ENCODE measurements at places on chromosomes 11 and 22.

DNA sequence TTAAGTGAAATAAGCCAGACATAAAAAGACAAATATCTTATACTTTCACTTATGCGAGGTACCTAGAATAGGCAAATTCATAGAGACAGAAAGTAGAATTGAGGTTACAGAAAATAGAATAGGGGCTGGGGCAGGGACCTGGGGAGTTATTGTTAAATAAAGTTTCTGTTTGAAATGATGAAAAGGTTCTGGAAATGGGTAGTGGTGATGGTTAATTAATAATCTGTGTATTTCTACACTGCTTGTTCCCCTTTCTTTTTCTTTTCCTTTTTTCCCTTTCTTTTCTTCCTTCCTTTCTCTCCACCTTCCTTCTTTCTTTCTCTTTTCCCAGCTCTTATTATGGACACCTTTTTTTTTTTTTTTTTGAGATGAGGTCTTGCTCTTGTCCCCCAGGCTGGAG is 2.8 kb downstream of the NAALADL1 start:
- H3K4me1 ChIP-seq = no peaks in the 10 kb centered on the region

DNA sequence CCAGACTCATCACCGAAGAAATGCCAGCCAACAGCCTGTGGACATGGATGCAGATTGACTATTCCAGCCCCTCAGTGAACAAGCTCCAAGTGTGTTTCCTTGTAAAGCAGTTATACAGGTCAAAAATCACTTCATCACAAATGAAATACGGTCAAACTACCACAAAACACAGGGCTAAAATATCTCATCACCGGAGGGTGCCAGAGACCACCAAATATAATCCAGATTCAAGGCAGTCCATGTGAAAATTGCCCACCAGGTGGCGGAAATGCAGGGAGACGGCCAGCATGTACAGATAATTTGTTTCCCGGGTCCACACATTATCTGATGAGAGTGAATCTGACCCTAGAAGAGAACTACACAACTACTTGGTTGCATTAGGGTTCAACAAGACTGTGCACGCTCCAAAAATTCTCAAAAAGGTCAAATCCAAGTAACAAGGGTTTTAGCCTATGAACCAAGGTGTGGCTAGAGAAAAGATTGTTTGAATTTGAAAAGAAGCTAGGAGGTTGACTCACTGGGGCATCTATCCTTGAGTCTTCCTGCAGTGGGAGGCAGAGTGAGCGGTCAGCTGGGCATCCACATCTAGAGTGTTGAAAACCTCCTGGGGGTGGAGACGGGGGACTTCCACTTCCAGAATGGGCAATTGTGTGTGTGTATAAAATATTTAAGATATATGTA is 71.7 kb downstream of the IGLL5 start:
- H3K27ac ChIP-seq = no peak overlapping the region
- no peaks in the 10 kb centered on the region for H3K36me3 ChIP-seq
- H3K4me3 ChIP-seq = no peak overlapping the region
- H3K4me1 ChIP-seq = no peaks in the 10 kb centered on the region

GRCh38 chr22:46076651-46077339 is 73.5 kb upstream of the PPARA start:
- no peak overlapping the region for H3K4me3 ChIP-seq
- H3K36me3 ChIP-seq = no peaks in the 10 kb centered on the region

DNA sequence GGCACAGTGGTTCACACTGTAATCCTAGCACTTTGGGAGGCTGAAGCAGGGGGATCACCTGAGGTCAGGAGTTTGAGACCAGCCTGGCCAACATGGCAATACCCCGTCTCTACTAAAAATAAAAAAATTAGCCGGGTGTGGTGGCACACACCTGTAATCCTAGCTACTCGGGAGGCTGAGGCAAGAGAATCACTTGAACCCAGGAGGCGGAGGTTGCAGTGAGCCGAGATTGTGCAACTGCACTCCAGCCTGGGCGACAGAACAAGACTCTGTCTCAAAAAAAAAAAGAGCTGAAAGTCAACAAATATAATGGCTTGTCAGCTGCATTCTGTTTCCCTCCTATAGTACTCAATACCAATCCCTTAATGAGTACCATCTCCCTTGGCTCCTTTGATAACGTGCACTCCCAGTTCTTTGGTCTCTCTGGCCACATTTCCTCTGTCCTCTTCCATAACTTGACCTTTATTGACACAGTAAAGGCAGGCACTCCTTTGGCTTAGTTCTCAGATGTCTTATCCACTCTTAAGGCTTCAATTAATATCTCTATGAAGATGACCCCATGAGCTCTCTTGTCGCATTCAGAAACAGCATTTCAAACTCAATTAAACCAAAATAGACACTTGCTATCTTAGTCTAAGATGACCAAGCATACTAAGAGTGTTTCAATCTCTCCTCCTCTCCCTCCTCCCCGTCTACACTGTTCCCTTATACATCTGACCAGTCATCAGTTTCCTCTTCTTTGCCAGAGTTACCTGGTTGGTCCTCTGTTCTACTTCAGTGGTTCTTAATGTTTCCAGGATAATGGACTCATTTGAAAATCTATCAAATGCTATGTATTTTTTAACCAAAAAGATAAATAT is 4.8 kb downstream of the MAPK1 start:
- H3K36me3 ChIP-seq = no peaks in the 10 kb centered on the region
- H3K27me3 ChIP-seq = no peaks in the 10 kb centered on the region
- no peak overlapping the region for H3K4me3 ChIP-seq
- H3K27ac ChIP-seq = no peak overlapping the region

DNA sequence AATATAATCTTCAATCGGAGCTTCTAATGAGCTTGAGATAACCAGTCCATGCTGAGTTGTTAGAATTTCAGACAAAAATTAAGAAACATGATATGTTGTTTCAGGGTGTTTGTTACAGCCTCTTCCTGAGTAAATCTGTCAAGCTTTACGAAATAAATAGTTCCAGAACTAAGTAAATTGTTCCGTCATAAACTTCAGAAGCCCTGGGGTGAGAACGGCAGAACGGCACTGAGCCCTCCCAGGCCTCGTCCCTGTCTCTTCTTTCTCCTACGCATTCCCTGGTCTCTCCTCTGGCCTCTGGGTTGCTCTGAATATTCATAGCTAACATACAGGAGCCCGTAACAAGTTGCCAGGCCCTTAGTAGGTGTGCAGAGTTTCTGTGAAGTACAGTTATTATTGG is 390.8 kb upstream of the NARS2 start:
- no peaks in the 10 kb centered on the region for H3K36me3 ChIP-seq
- H3K27ac ChIP-seq = no peak overlapping the region
- no peaks in the 10 kb centered on the region for H3K4me1 ChIP-seq
- no peak overlapping the region for H3K4me3 ChIP-seq

- H3K4me1 ChIP-seq = no peaks in the 10 kb centered on the region
- H3K4me3 ChIP-seq = no peak overlapping the region
- no peaks in the 10 kb centered on the region for H3K36me3 ChIP-seq
- no peak for DNase-seq
- no peak overlapping the region for H3K27ac ChIP-seq
Observed at GRCh38 chr11:40445391-40445790, 1014.1 kb downstream of the LRRC4C start.

GRCh38 chr22:29002603-29003002 is 59.0 kb downstream of the C22orf31 start:
- H3K4me3 ChIP-seq = no peak overlapping the region
- no peaks in the 10 kb centered on the region for H3K27me3 ChIP-seq
- H3K27ac ChIP-seq = no peak overlapping the region
- H3K36me3 ChIP-seq = no peaks in the 10 kb centered on the region

DNA sequence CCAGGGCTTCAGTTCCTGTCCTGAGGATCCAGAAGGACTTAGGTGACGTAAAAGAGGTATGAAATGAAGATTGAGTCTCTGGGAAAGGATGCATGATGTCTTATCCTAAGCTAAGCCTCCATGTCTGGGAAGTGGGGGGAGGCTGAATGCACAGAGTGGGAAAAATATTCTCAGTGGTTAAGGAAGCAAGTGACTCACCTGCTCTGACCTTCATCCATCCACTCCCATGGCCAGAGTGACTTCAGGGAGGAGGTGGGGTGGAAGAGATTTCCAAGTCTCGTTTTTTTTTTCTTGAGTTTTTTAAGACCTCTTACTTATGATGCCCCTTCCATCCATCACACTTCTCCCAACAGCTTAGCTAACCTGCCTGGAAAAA is 32.5 kb upstream of the POLD3 start:
- no peaks in the 10 kb centered on the region for H3K4me1 ChIP-seq

GRCh38 chr11:127000291-127000968 is at the start of gene KIRREL3:
Gene KIRREL3 (minus strand): TSS chr11:127000770.
- no peaks in the 10 kb centered on the region for H3K4me1 ChIP-seq
- peaks cover 2% of the 10 kb centered on the region for H3K27me3 ChIP-seq
- DNase-seq = no peak
- H3K27ac ChIP-seq = no peak within 1 kb of the TSS
- H3K36me3 ChIP-seq = no peaks in the 10 kb centered on the region

DNA sequence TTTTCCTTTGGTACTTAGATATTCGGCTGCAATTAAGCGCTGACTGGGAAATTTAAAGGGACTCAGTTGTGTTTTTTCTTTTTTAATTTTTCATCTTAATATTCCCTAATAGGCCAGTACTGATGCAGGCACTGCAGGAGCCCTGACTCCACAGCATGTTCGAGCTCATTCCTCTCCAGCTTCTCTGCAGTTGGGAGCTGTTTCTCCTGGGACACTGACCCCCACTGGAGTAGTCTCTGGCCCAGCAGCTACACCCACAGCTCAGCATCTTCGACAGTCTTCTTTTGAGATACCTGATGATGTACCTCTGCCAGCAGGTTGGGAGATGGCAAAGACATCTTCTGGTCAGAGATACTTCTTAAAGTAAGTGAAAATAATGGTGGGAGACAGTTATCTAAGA is 3.8 kb downstream of the YAP1 start:
- H3K27ac ChIP-seq = peak overlapping the region; percentile 21
- H3K4me1 ChIP-seq = peaks cover 54% of the 10 kb centered on the region
- peak; percentile 23 for DNase-seq
- no peaks in the 10 kb centered on the region for H3K27me3 ChIP-seq
- 0 out of 2 replicates have a peak, but pooled peaks cover 2% of the 10 kb centered on the region for H3K36me3 ChIP-seq

GRCh38 chr11:57566005-57566904 is 1.2 kb downstream of the UBE2L6 start:
- no peaks in the 10 kb centered on the region for H3K36me3 ChIP-seq
- peaks cover 10% of the 10 kb centered on the region for H3K4me1 ChIP-seq
- H3K27me3 ChIP-seq = no peaks in the 10 kb centered on the region
- no peak for DNase-seq
- H3K27ac ChIP-seq = no peak overlapping the region

- no peaks in the 10 kb centered on the region for H3K27me3 ChIP-seq
- H3K4me3 ChIP-seq = no peak overlapping the region
- DNase-seq = no peak
- H3K27ac ChIP-seq = peak overlapping the region; percentile 30
Observed at GRCh38 chr11:67315325-67315909, 12.1 kb downstream of the SSH3 start.
